ENCODE measurements at places on chromosomes 11 and 22. TPM values are rescaled to one million over a fixed set of nuclear protein-coding genes. Genes with fewer than 3 reads are reported as not detected.
A peak's percentile ranks its signal among the peaks of the same experiment; 100 is the strongest.

DNA sequence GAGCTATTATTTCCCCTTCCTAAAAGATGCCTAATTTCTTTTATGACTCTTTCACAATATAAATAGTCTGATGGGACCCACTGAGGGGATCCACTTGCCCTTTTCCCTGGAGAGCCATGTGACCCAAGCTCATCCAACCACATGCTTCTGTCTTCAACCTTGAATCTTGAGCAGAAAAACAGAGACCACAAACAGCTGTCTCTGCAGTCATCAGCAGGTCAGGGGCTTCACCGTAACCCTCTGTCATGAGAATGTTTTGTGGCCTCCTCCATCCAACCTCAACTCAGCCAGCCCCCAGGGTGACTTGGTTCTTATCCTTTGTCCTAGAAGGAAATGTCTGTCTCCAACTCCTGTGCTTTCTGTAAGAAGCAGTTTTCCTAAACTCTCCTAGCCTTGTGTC lies 129.6 kb upstream of the POU2AF2 start:
- no peak for DNase-seq

Gene MYOD1
- not detected for total RNA-seq

Gene MAJIN
- not detected for total RNA-seq

- no peak for DNase-seq
Measured at GRCh38 chr11:66659763-66660162, 17.9 kb downstream of the RBM4B start.

DNA sequence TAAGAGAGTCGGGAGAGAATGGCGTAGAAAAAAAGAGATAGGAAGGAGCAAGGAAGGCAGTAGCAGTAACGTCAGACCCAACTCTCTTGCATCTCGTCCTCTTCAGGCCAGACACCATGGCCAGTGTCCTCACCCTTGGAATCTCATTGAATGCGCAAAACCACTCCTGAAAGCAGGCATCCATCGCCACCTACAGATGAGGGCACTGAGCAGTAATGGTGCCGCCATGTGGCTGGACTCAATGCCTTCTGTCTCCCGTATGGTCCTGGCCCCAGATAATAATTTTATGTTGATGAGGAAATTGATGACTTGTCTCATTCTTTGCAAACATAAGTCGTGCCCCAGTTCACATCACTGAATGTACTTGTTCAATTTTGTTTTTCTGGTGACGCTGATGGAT lies 17.8 kb upstream of the ALX4 start:
- no peak for DNase-seq

GRCh38 chr22:43476751-43477725 lies 65.2 kb downstream of the MPPED1 start:
- no peak for DNase-seq

- DNase-seq, result no peak
Measured at GRCh38 chr11:29676993-29677392, 339.8 kb downstream of the KCNA4 start.

- no peak for DNase-seq
Measured at GRCh38 chr11:100791103-100791502, 104.0 kb downstream of the ARHGAP42 start.

DNA sequence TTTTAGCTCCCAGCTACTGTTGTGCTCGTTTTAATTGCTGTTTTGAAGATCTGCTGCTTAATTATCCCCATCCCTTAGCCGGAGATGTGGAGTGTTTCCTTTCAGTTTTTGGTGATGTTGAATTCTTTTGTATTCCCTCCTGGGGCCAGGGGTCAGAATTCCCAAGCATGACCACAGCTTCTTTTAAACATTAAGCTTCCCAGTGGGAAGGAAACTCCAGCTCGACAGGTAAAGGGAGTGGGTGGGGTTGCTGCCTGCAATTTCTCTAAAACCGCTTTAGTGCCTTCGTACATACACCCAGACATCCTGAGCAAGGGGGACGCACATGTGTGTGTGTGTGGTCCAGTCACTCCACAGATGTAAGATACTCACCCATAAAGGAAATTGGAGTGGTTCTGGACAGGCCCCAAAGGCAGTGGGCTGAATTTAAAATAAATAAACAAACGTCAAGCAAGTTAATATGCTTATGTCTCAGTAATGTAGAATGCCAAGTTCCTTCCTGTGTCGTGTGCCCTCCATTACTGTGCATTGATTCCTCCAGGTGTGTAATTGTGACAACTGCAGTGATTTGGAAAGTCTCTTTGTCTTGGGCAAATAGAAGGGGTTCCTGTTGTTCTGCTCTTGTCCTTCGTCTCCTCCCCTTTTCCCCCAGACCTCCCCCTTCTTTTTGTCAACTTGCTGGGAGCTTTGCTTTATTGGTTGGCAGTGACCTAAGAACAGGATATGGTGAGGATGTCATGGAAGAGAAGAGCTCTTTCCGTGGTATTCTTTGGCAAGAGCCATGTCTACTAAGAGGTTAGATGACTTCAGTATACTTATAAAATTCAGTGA lies 19.2 kb upstream of the ADSL start:
- no peak for DNase-seq

GRCh38 chr22:20573833-20574615 lies 66.6 kb downstream of the MED15 start:
- DNase-seq, result no peak

- no peak for DNase-seq
Measured at GRCh38 chr11:5625281-5625680, 480 bp downstream of the TRIM34 start.

Gene KRTAP5-7
- total RNA-seq, result not detected

- no peak for DNase-seq
Measured at GRCh38 chr11:9094420-9094819, 3.0 kb upstream of the SCUBE2 start.

GRCh38 chr22:41574847-41575381 lies 14.1 kb downstream of the CSDC2 start:
- no peak for DNase-seq

- DNase-seq, result no peak
Measured at GRCh38 chr22:45804986-45805325, 133.3 kb downstream of the ATXN10 start.

GRCh38 chr22:26460202-26460601 lies 23.4 kb downstream of the HPS4 start:
- DNase-seq, result no peak

- DNase-seq, result no peak
Measured at GRCh38 chr22:25062386-25063085, 110.0 kb downstream of the KIAA1671 start.

Gene PDE2A
- 23.7 TPM for total RNA-seq

DNA sequence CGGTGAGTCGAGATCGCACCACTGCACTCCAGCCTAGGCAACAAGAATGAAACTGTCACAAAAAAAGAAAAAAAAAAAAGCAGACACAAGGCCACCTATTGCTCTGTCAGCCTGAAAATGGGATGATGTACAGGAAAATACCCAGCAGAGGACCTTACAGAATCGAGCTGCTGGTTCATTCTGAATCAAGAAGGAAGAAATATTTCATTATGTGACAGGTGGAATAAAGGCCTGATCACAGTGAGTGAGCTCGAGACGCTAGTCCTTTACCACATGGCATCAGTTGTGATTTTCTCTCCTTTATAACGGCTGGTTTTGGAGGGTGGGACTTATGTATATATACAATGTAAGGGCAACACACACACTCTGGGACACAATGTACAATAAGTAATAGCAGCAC lies 340.0 kb downstream of the LARGE1 start:
- no peak for DNase-seq

Gene MS4A15
- not detected for total RNA-seq

DNA sequence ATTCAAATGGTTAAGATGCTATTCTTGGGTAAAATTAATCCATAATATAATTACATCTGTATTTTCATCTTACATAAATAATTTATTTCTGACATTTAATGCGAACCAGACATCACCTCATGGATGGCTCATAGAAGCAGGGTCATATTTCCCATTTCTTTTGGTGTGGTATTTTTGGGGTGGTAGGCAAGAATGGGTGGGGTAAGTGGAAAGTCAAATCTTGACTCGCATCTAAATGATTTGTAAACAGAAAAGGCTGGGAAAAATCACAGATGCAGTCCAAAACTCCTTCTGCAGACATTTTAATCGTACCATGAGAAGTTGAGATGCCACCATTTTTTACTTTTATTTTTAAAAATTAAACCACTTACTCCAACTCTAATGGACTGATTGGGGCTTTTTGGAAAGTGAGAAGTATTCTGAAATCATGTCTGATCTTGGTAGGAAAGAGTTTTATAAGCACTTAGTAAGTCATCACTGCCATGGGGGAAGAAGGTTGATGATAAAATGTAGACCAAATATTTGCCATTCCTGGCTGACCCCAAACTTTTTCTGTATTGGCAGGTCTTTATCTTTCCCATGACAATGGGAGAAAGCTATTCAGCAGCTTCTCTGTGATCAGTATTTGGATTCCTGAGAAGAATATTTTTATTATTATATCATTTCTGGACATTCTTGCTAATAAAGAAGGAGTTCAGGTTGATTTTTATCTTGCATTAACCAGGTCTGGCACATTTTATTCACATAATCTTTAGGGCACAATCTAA lies 47.2 kb upstream of the BLID start:
- DNase-seq, result no peak

Gene OR4A16
- total RNA-seq, result not detected

DNA sequence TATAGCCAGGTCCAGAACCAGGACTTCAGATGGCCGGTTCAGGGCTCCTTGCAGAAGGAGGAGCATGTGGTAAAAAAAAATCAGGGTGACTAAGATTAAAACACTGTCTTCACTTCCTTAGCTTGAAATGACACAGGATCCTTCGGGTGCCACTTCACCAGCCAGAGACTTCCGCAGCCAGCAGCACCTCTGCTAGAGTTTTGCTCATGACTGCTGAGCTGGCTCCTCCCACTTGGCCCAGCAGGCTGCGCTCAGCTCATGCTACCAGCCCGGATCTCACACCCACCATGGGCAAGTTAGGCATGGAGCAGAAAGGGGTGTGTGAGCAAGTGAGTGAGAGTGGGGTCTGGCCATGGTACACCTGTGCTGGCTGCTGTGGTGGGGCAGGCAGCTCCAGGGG lies 6.6 kb upstream of the MS4A18 start:
- no peak for DNase-seq

GRCh38 chr11:108009497-108010370 lies 1.0 kb downstream of the CUL5 start:
- DNase-seq, result no peak

DNA sequence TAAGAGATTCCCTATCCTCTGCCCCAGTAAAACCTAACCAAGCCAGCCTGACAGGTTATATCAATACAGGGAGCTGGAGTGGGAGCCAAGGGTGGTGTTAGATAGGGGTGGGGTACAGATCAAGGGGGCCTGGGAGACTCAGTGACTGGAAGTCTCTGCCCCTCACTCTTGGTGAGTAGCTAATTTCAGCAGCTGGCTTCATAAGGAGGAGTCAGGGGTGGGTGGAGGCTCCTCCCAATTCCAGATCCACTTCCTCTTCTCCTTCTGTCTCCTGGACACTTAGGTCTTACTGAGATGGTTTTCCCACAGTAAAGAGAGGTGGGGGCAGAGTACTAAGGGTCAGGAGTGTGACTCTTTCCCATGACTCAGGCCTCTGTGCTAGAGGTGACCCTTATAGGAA lies 1.1 kb upstream of the VSIG2 start:
- no peak for DNase-seq

DNA sequence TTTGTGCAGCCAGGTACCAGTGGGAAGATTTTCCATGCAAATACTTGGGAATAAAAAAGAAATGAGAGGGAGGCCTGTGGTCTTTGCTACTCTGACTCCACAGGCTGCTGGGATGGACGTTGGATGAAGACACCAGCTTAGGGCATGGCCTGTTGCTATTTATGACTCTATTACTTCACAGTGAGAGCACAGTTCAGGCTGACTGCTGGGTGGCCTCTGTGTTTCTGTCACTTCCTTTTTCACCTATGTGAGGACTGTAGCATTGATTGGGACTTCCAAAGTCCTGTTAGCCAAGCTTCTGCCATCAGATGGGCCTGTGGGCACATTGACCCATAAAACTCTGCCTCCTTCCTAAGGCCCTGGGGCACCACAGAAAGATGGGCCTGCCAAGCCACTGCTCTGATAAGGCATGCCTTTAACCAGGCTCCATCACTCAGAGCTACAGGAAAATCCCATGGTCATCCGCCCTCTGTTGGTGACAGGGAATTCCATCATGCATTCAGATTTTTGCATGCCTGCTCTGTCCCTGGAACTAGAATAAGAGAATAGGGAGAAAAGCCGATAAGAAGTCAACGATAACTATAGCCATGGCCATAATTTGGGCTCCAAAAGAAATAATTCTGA lies 64.6 kb downstream of the KCNJ1 start:
- no peak for DNase-seq

DNA sequence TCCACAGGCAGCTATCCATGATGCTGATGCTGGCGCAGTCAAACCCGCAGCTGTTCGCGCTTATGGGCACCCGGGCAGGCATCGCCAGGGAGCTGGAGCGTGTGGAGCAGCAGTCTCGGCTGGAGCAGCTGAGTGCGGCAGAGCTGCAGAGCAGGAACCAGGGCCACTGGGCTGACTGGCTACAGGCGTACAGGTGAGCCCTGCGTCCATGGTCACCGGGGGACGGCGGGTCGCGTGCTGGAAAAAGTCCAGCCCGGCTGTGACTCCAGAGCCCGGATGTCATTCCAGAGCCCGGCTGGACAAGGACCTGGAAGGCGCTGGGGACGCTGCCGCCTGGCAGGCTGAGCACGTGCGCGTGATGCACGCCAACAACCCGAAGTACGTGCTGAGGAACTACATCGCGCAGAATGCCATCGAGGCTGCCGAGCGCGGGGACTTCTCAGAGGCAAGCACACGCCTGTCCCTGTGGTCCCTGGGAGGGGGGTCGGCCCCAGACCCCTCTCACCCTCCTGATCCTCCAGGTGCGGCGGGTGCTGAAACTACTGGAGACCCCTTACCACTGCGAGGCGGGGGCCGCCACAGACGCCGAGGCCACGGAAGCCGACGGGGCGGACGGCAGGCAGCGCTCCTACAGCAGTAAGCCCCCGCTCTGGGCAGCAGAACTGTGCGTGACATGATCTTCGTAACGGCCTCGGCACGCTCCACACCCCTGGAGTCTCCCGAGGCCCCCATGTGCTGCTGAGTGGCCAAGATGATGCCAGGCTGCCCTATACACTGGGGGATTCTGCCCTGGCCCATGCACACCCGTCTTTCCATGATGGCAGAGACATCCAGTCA lies 16.1 kb downstream of the SELENOO start:
- DNase-seq, result no peak

- peak; percentile 34 for DNase-seq
Measured at GRCh38 chr22:23520863-23521440, 59.1 kb downstream of the IGLL1 start.

Gene TYMP
- total RNA-seq, result 115 TPM

DNA sequence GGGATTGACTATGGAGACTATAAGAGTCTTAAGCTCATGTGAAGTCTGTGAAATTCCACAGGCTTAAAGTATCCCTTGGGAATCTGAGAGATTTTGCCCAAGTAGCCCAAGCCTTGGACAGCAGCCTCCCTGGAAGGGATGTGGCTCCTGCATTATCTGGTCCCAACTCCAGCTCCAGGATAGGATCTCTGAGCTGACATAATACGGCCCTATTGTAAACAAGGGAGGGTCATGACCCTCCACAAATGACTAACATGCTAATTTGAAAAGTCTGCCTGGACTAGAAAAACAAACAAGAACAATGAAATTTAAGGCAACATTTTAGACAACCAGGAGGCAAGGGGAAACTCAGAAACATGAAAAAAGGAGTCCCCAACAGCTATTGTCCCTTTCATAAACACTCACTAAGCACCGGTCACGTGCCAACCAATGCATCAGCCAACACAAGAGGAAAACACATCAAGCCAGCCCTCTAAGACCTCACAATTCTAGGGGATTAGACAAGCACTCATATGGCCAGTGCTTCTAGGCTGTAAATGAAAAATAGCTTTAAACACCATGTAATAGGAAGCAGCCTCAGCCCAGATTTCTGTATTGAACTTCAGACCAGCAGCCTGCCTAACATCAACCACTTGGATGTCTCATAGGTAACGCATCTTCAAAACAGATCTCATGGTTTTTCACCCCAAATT lies 101.2 kb upstream of the TIMP3 start:
- DNase-seq, result no peak

- DNase-seq, result no peak
Measured at GRCh38 chr11:16326679-16327297, 29.6 kb downstream of the SOX6 start.
